ENCODE measurements at places on chromosomes 4 and X.

DNA sequence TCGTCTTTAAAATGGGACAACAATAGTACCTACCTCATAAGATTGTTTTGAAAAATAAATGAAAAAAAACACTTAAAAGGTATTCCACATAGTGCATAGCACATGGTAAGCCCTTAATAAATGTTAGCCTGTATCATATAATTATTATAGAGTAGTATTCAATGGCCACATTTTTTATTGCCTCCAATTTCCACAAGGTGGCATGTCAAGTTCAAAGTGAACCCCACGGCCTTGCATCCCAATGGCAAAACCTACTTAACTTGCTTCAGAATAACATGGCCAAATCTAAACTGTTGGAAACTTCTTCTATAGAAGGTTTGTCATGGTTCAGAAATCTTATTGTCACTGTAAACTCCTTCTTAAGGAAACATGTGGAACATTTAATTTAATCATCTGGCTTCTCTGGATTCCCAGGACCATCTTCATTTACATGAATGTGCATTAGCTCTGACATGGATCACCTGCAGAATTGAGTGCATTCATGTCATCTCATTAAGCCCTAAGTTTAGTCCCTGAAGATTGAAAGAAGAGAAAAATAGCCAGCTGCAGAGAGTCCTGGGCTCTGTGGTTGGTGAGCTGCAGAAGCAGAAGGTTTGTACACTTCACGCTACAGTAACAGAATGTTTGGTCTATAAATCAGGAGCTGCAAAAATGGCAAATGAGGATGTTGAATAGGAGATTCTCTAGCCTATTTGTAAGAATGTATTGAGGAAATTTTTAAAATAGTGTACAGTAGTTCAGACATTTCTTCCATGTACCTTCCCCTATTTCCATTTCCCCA lies 61.0 kb downstream of the ANXA3 start:
- no peak for DNase-seq

GRCh38 chrX:7362111-7362510 lies 214.2 kb upstream of the PUDP start:
- no peak for DNase-seq

GRCh38 chr4:33085709-33086108 lies 2365.5 kb downstream of the PCDH7 start:
- DNase-seq = no peak

- DNase-seq = no peak
Observed at GRCh38 chrX:106862972-106863688, 40.0 kb downstream of the RIPPLY1 start.

- no peak for DNase-seq
Observed at GRCh38 chr4:99652596-99653436, 4.8 kb downstream of the C4orf54 start.

GRCh38 chr4:3305610-3306371 lies 13.0 kb downstream of the RGS12 start:
- DNase-seq = no peak

GRCh38 chr4:33746979-33747378 lies 2497.3 kb downstream of the ARAP2 start:
- DNase-seq = no peak

GRCh38 chrX:111731351-111731750 lies 50.4 kb downstream of the ALG13 start:
- no peak for DNase-seq

DNA sequence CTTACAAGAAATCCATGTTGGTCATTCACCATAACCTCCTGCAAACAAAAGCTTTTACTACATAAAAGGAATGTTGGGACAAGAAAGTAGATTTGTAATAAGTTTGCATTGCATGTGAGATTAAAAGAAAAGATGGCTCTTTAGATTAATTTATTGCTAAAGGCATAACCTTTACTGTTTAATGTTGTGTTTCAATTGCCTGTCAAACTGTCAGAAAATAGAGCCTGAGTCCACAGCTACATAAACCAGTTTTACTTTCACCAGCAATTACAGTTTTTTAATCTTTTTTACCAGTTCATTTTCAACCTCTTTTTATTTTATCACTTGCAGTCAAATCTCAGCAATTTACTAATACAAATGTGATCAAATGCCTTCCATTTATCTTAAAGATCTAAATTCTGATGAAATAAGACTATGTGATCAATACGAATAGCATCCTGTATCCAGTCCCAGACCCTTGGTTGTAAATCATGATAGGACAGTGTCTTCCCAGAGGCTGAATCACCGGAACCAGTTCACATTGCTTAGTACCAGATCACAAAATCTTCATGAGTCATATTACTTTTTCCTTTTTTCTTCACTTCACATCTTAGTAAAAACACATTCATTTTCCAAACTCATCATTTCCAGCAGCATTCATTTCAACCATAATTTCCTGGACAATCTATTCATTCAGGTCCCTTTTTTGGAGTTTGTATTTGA lies 95.4 kb upstream of the FRG1 start:
- no peak for DNase-seq

DNA sequence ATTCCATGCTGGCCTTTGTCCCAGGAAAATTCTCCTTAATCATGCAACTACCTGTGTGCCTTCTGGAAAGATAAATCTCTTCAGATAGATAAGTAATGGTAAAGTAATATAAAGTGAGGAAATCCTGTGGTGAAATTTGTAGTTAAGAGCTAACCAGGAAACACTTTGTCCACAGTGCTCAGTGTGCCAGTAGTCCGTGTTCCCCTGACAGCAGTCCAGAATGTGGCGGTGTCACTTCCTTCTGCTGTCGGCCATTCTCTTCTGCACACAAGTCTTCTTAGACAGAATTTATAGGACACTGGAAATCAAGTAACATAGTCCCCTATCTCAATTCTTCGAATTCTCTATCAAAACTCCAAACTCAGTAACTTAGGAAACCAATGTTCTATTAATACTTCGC lies 5.7 kb upstream of the CXXC4 start:
- DNase-seq = no peak

DNA sequence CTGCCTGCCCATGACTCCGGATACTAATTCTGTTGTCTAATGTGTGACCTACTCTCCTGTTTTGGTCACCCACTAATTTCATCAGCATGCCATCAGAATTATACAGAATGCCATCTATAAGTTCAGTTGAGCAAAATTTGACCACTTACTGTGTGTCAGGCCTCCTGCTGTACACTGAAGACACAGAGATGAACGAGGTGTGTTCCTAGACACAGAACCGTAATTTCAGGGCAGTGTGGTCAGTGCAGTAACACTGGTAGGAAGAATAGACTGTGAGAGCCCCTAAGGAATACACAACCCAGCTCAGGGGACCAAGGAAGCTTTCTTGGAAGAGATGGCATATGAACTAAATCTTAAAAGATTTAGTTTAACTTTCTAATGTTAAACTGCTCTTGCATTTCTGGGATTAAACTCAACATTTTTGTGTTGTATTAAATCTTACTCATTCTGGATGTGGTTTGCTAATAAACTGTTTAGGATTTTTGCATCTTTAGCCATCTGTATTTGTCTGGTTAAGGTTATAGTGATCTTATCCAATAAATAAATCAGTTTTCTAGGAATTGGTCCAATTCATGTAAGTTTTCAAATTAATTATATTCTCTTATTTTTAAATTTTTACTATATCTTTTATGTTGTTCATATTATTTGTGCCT lies 34.3 kb downstream of the KANTR start:
- no peak for DNase-seq

DNA sequence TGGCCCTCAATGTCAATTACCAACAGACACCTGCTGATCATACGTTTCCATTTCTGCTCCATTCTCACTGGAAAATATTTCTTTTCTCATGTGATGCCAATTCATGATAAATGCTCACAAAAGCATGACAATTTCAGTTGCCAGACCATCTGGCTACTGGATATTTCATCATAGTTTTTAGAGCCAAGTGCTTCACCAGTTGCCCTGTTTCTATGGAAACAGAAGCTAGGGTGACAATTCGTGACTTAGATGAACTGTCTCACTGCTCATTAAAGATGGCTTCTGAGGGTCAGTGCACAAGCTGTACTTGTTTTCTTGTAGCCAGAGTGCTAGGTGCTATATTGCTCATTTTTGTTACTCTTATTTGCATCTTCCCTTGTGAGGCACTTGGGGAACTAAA lies 184.9 kb downstream of the COMMD8 start:
- no peak for DNase-seq

DNA sequence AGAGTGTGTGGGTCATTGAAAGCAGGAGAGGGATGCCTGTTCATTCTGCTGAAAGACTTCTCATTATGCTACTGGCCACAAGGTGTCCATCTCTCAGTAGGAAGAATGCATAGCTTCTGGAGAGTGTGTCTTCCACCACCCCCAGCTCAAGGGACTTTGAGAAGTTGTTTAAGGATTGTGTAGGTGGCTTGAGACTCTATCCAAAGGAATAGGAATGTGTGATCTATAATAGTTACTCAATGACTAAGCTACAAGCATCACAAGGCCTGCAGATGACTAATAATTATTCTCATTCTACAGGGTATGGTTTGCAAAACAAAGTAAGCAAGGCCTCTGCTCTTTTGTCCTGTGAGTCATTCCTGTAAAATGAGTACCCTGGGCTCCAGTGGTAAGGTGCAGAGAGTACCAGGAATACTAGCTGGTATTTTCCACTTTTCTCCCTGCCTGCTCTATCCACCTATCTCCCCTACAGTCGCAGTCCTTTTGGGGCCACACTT lies 279.8 kb upstream of the BOD1L1 start:
- no peak for DNase-seq

GRCh38 chr4:101081695-101082369 lies 265.5 kb downstream of the PPP3CA start:
- no peak for DNase-seq

DNA sequence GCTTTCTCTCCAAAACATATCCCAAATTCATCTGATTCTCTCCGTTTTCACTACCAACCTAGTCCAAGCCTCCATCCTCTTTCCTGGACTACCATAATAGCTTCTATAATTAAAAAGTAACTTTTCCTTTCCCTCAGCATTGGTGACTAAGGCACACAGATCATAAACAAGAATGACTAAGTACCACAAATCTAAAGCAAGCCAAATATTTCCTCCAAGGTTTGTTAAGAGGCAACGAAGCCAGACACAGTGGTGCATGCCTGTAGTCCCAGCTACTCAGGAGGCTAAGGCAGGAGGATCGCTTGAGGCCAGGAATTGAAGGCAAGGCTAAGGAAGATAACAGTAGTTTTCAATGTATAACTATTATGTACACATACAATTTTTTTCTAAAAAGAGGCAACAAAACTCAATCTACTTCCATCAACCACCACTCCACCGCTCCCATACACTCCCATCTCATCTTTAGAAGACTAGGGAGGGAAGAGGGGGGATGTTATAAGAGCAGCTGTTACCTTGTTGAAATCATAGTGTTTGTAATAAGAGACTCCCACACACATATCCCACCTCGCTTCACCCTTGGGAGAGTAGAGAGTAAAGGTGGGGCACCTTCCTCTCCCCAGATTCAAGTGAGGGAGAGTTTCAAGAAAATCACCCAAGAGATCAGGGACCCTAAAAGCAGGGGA lies 4.2 kb upstream of the JCHAIN start:
- no peak for DNase-seq

DNA sequence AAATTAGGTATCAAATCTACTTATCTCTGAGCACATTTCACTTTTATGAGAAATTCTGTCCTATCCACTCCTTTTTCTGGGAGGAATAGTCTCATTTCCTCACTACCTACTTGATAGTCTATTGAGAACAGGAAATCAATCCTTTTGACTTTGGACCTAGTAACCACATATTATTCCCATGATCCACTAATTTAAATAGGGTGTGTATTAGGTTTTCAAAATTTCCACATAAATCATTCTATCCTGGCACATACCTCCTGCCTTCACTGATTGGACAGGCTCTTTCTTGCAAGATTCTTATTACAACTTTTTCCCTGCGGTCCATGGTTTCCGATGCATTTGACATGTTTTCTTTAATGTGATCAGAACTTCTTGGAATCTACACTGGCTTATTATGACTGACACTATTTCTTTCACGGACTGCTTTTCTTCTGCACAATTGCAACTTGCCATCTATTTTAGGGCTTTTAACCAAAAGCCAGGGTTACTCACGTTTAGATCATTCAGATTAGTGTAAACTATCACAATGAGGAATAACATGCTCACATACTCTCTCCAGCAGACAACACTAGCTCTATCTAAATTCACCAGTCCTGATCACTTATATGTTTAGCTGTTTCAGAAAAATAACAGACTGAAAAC lies 419.9 kb upstream of the SLIT2 start:
- no peak for DNase-seq

DNA sequence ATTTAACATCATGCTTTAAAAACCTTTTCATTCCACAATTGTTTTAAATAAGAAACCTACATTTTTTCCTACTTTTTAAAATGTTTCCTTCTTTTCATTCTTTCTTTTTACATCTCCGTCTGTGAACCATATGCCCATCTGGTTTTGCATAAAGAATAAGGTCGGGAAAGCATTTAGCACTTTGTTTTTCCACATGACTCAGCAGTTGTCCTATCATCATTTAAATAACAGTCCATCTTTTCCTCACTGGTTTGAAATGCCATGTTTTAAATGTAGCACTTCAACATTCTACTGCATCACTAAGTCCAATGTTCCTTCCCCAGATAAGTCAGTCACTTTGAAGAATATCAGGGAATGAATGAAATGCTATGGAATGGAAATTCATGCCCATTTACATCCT lies 128.4 kb downstream of the SH3RF1 start:
- no peak for DNase-seq

DNA sequence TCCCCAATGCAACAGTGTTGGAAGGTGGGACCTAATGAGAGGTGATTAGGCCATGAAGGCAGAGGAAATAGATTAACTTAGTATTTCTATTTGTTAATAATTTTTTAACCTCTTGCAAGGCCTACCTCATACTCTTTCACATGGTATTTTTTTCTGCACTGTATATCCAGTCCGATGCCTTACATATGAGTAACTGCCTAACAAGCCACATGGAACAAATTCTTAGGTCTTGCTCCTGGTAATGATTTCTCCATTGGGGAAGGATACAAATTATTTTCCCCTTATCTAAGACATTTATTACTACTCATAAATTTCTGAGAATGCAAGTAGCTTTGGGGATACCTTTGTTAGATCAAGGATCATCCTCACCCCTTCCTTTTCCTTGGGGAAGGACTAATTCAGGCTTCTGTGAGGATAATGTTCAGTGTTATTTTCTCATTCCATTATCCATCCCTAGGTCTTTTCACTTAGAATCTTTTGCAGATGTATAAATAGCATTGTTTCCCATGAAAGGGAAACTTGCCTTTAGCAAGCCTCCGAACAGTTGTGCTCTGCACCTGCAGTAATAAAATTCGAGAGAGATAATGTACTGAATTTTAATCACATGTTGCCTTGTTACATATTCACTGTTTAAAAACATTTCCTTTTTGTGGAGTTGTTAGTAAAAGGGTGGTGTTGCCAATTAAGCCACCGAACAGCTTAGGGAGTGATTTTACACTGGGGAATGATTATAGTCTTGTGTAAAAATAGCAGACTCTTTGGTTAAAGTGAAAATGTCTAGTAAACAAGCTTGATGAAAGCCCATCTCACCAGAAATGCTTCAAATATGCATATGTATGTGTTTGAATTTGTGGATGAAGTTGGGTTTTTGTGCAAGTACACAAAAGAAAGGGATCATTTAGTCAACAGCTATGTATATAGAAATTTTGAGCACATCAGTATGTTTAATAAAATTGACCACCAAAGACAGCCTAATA lies 89.9 kb downstream of the CFAP299 start:
- no peak for DNase-seq

- no peak for DNase-seq
Observed at GRCh38 chr4:184756399-184756798, 22.5 kb upstream of the CENPU start.

- DNase-seq = no peak
Observed at GRCh38 chrX:109966246-109966645, 36.7 kb upstream of the TMEM164 start.

GRCh38 chrX:23752740-23753415 lies 9.8 kb upstream of the ACOT9 start:
- no peak for DNase-seq
